SW 1271 (cell line): ENCODE measurements at places on chromosomes 16 and 17.
A peak's percentile ranks its signal among the peaks of the same experiment; 100 is the strongest.

DNA sequence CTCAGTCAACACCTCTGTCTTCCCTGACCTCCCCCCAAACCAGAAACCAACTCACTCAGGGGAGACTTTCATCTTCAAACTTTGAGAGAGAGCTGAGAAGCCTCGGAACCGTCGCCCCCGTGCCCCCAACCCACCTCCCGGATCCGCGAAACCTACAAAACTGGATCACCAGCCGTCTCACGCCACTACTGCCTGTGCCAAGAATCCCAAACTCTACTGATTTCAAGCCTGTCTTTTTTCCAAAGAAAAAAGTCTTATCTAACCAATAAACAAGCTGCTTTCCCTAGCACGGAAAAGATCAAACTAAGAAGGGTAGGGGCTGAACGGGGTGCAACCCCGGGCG is 2.0 kb downstream of the AXIN2 start:
- no peak for DNase-seq

DNA sequence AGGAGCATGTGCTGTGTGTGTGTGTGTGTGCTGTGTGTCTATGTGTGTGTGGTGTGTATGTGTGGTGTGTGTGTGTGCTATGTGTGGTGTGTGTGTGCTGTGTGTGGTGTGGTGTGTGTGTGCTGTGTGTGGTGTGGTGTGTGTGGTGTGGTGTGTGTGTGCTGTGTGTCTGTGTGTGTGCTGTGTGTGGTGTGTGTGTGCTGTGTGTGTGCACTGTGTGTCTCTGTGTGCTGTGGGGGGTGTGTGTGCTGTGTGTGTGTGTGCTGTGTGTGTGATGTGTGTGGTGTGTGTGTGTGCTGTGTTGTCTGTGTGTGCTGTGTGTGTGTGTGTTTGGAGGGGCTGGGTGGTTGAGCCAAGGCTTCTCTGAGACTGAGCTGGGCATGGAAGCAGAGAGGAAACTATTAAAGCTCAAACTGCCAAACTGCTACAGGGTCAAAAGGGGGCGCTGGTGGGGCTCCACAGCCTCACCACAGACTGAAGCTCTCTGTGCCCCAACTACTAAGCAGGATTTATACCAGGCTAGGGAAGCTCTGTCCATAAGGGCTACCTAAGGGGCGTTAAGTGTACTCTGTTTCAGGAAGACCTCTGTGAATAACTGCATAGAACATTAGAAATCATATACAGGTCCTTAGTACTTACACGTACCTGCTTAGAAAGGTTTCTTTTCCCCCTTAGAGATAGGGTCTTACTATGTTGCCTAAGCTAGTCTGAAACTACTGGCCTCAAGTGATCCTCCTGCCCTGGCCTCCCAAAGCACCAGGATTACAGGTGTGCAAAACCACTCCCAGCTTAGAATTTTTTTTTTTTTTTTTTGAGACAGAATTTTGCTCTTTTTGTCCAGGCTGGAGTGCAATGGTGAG is 27.8 kb upstream of the GHDC start:
- no peak for DNase-seq

DNA sequence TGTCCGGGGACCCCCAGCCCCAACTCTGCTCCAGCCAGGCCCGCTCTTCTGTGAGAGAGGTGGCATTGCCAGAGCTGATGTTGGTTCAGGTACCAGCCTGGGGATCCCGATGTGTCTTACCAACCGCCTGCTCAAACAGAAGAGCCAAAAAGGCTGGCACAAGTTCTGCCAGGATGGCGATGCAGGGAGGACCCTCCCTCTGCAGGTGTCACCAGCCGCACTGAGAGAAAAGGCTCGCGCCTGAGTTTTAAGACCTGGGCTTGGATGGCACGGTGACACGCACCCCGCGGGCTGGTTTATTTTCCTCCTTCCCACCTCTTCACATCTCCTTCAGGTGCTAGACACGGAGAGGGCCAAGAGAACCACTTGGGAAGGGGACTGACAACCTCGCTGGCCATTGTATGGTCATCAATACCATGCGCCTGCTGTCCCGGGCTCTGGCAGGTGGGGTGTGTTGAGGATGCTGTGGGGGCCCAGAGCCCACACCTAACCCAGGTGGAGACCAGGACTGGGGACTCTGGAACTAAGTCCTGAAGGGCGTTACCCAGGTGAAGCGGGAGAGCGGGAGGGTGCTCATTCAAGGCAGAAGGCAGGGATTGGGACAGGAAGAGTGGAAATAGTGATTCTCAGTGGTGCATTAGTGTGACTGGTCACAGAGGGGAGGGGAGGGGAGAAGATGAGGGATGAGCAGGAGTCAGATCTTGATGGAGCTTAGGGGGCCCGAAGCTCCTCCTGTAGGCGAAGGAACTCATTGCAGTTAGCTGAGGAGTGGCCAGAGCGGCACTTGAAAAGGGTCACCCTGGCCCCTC is 16.3 kb downstream of the FOXJ1 start:
- DNase-seq, result peak; percentile 25

GRCh38 chr17:10156948-10157607 is 41.3 kb downstream of the GAS7 start:
- DNase-seq, result no peak

DNA sequence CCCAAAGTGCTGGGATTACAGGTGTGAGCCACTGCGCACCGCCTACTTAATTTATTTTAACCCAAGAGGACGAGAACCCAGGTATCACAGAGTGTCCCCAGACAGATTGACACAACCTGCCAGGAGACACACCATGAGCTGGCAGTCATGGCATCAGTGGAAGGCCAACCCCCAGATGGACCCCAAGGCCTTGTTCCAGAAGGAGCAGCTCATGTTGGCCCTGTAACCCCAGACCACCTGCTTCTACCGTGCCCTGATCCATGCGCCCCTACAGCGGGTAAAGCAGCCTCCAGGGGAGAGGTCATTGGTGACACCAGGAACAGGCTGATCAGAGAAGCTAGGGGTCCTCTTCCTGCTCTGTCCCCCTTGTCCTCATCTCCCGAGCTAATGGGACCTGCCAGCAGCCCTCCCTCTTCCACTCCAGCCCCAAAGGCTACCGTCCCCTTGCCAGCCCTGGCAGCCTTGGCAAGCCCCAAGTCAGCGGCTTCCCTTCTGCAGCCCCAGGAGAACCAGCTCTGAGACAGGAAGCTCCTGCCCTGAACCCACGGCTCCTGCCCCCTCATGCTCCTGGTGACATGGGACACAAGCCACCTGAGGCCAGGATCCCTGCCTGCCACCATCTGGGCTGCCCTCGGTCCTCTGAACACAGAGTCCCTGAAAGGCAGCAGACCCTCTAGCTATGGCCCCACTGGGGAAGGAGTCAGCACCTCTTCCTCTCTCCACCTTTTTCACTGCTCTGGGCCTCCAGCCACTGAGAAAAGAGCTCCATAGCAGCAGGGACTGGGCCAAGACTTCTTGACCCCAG is 6.3 kb downstream of the SULT1A1 start:
- DNase-seq, result no peak

DNA sequence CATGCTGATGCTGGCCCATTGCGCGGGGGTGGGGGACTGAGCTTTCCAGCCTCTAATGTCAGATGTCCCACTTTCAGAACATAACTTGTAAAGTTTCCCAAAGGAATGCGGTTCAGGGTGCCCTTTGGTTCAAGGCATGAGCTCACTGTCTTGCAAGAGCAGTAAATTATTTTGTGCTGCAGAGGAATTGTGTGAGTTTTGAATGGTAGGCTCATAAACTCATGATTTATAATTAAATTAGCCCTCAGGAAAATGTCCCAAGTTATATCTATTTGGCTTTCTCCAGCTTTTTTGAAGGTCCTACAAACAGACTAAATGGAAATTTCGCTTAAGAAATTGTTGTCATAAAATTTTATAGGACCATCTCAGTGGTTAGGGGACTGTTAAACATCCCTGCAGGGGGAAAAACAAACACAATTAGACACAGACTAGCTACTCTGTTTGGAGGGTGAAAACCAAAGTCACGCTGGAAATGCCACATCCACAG is 321.8 kb downstream of the HS3ST3B1 start:
- no peak for DNase-seq

GRCh38 chr17:56661906-56662305 is 68.4 kb downstream of the NOG start:
- DNase-seq, result no peak

- DNase-seq, result no peak
Observed at GRCh38 chr16:787321-787966, 737 bp downstream of the RPUSD1 start.

DNA sequence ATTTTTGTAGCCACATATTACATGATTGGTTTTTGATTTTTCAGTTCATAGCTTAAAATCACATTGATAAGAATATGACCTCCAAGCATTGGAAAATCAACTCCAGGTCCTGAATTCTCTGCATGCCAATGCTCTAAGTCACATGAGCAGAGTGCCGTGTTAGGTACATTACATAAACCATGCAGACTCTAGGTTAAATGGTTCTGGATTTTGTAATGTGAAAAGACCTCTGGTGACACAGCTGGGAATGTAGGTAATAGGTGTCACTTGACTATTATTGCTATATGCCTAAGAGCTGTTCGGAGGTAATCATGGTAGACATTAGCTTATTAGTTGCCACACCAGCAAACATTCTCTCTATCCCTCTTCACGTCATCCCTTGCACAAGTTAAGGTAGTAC is 231.1 kb upstream of the SALL1 start:
- no peak for DNase-seq

DNA sequence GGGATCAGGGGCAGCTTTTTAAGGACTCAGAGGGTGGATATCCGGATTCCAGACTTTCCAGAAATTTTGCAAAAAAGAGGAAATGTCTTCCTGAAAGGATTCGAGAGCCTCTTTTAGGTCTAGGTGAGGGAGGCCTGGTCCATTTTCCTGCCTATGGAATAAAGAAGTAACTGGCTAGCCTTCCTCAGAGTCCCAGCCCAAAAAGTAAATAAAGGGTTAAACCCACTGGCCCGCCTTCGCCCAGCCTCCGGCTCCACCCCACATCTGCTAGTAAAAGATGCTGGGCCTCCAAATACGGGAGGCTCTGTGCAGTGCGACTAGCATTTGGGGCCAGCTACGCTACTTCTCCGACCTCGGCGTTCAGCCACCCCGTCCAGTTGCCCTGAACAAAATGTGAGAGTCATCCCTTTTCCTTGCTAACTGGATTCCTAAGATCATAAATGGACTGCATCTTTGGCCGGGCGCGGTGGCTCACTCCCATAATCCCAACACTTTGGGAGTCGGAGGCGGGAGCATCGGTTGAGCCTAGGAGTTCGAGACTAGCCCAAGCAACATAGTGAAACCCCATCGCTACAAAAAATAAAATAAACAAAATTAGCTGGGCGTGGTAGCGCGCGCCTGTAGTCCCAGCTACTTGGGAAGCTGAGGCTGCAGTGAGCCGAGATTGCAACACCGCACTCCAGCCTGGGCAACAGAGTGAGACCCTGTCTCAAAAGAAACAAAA is 824 bp upstream of the MPP2 start:
- DNase-seq, result no peak

DNA sequence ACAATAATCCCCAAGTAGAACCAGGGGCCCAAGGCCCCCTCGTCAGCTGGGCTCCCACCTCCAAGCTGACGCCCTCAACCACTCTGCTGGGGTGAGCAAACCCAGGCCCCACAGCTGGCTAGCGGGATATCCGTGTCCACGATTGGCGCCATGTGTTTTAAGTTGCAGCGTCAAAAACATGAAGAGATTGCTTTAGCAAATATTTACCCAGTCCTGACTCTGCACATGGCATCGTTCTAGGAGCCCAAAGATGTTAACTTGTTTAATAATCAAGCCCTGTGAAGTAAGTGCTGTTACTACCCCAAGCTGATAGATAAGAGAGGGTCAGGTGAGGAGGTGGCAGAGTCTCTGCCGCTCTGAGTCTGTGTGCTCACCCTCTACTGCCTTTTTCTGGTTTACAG is 344 bp upstream of the SEPTIN12 start:
- no peak for DNase-seq

DNA sequence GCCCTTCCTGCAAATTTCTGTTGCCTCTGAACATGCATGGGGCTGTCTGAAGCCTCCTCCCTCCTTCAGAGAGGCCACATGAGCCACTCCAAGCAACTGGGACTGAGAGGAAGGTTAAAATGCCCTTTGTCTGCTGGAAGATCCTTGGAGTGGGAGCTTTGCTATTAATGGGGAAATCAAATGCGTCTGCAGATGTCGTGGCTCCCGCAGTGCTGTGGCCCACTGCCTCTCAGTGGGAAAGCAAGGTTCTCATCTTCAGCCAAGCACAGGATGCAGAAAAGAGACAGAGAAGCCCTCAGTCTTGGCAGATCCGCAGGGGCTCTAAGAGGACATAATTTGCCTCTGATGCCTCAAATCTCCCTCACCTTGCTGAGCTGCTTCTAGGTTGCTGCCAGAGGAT is 34.8 kb downstream of the PEMT start:
- no peak for DNase-seq

GRCh38 chr16:77825196-77825595 is 36.8 kb downstream of the VAT1L start:
- no peak for DNase-seq

DNA sequence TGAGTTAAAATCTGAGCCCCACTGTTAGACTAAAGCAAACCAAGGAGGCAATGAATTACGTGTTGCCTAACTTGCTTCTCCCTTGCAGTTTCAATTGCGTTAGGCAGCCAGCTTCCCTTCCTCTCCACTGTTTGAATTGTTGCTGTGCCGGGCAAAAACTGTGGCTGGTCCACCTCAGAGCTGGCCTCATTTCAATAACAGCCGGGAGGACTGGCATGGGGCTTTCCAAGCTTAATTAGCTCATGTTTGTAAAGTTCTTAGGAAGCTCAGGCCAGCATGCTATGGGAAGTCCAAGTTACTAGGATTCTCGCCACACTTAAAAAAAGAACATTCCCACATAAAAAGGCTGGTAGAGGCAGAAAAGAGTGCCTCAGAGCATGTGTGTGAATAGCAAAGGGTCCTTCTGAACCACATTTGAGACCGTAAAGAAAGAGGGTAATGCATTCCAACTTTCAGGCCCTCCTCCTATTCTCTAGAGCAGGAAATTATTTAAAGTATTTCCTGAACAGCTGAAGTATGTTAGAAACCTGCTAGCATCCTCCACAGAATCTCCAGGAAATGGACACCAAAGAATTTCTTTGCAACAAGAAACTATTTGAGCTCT is 79.0 kb upstream of the SMURF2 start:
- DNase-seq, result no peak

DNA sequence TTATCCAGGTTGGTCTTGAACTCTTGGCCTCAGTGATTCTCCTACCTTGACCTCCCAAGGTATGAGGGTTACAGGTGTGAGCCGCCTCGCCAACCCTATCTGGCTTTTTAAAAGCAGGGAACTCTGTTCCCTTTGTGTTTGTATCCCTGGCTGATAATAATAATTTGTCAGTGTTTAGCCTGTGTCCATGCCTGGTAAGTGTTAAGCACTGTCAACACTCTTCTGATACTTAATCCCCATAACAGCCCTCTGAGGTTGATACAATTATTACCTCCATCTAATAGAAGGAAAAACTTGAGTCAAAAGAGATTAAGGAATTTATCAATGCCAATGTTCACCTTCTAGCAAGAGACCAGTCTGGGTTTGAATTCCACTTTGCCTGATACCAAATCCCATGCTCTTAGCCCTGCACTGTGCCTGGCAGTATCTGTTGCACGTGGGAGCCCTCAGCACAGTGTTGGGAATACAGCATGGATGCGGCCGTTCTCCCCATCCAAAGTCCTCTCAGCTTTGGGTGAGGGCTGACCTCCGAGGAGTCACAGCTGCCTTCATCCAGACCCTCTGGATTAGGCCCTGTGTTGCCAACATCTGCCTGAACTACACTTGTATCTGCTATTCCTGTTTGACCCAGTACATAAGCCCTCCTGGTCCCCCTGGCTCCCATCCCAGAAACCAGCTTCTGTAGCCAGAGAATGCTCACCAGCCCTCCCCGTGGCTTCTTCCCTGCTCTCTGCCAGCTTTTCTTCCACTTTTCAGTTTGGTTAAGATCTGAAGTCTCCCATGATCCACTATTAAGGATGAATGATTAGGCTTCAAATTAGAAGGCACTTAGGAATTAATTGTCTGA is 335.6 kb upstream of the ASIC2 start:
- no peak for DNase-seq
